Activated CD4-positive, alpha-beta T cell treated with anti-CD3 and anti-CD28 coated beads, Interleukin-2, Interleukin-4, amounts not matched to agents 100 ng/mL and 50 ng/mL, durations not matched to agents 16 hours and 8 hours (primary cell): ENCODE measurements at places on chromosomes 6 and 20.
A peak's percentile ranks its signal among the peaks of the same experiment; 100 is the strongest.

DNA sequence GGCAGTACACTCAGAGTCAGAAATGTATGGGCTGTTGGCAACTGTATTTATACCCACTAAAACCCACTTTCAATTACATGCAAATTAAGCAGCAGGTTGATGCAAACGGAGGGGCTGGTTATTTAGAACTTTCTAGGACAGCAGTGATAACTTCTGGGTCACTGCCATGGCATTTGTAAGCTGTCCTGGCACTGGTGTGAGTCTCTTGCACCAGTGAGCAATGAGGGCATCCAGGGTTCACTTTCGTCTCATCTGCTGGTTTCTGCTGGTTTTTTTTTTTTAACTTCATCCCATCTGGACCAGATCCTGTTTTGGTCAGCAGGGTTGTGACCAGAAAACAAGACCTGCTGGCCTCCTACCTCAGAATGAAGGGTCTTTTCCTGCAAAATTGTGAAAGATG is 49.2 kb downstream of the CDH26 start:
- no peak for DNase-seq

DNA sequence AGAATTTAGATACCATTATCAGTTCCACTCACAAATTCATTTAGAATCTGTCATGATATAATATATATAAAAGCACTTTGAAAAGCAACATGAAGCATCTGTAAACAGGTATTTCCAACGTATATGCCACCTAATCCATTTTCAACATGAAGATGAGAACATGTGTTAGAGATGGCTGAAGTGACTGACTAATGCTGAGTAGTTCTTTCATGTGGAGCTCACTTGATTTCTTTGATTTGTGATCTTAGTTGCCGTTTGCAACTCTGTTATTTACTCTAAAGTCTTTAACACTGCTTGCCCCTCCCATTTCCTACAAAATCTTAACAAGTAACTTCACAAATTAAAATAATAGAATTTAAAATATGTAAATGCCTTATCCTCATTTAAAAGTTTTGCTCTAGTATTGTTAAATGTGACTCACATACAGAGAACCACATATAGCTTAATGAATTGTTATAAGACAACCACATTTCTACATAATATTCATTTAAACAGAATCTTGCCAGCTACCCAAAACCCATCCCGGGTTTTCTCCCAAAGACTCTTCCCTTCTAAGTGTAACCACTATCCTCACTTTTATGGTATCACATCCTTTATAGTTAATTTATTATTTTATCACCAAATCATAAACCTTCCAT is 78.3 kb downstream of the ME1 start:
- no peak for DNase-seq

- no peak for DNase-seq
These were observed 82.6 kb downstream of the CDC5L start for GRCh38 chr6:44470115-44470464.

- DNase-seq, result no peak
These were observed 511.8 kb upstream of the ZNF337 start for GRCh38 chr20:26208296-26209091.

DNA sequence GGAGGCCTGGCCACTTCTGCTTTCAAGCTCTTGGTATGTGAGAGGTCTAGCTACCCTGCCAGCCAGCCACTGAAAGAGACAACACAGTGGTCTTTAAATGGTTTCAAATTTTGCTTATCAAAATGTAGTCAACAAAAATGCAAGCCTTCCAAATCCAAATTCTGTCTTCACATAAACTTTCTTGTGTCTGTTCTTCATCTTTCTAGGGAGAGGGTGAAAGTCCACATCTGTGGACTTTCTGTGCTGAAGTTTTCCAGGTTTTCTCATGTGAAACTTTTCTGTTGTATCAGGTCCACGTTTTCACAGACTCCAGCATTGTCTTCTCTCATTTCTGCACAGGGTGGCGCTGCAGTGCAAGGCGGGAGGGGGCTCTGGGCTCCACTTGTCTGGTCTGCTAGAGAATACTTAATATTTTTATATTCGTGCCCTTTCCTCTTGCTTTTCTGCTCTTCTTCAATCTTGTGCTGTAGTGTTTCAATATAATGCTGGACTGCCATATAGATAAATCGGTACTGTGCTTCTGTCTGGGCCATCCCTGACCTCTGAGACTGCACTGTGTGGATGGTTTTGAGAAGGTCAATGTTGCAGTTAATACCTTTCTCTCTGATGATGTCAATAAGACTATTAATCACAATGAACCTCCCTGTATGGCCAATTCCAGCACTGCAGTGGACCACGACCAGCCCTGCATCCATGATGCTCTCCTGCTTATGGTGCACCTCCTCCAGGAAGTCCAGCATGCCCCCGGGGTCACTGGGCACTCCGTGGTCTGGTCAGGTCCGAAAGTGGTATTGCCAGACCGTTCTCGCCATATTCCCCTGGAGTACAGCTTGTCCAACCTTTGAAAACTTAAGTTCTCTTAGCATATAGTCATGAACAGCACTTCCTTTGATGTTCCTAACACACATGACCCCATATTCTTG is 161.6 kb upstream of the TNFAIP3 start:
- DNase-seq, result peak; percentile 66

GRCh38 chr6:19918436-19918835 is 81.3 kb downstream of the ID4 start:
- DNase-seq, result no peak

- DNase-seq, result no peak
These were observed 97.6 kb upstream of the HDGFL1 start for GRCh38 chr6:22471746-22472145.

- DNase-seq, result peak; percentile 13
These were observed 47.1 kb downstream of the MCUR1 start for GRCh38 chr6:13767121-13767808.

- DNase-seq, result no peak
These were observed 311.6 kb downstream of the CDC5L start for GRCh38 chr6:44699082-44699481.

GRCh38 chr6:98974309-98974708 is 26.6 kb upstream of the FBXL4 start:
- DNase-seq, result no peak

DNA sequence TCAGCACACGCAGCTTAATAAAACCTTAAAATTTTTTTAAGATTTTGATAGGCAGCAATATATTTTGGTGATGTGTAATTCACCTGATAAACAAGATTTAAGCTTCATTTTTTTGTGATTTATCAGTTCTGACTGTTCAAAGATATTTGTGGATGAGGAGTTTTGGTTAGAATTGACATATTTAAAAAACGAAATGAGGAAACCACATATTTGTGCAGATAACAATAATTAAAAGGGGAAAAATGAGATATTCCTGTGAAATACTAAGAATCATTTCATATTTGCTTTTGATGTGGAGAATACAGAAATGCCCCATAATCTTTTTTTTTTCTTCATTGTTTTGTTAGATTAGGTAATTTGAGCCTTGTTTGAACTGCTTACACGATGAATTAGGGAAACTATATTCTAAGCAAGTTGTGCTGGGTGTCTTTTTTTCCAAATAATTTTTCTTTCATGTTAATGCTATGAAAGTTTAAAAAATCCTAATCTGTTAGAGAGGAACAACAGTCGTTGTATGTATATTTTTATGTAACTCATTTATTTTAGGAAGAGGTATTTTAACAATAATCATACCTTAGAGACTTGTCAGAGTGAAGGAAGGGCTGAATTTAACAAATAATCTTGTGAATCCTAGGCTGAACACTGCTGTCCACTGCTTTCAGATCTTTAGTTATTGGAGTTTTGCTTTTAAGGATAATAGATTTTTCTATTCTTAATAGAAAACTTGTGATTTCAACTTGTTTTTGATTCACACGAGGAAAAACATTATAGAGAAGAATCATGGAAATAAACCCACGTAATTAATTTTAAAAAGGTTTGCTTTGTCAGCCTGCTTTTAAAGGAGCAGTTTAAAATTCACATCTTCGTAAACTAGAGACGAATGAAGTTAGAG is 4.0 kb downstream of the ARID1B start:
- no peak for DNase-seq

GRCh38 chr6:84979541-84979940 is 215.1 kb upstream of the TBX18 start:
- DNase-seq, result no peak

DNA sequence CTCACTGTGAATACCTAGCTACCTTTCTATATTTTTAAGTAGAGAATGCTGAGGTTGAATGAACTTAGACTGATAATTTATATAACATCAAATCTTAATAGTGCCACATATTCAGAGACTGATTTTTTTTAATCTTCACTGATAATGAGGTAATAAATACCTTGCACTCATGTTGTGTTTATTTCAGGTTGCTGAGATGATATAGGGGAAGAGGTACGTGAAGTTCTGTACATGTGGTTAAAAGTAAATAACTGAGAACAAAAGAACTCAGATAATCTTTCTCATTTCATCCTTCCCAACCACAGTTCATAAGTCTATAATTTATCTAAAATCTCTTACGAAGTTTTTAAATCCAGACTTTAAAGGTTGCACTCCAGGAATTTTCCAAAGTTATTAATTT is 6.4 kb downstream of the NHSL1 start:
- DNase-seq, result no peak

DNA sequence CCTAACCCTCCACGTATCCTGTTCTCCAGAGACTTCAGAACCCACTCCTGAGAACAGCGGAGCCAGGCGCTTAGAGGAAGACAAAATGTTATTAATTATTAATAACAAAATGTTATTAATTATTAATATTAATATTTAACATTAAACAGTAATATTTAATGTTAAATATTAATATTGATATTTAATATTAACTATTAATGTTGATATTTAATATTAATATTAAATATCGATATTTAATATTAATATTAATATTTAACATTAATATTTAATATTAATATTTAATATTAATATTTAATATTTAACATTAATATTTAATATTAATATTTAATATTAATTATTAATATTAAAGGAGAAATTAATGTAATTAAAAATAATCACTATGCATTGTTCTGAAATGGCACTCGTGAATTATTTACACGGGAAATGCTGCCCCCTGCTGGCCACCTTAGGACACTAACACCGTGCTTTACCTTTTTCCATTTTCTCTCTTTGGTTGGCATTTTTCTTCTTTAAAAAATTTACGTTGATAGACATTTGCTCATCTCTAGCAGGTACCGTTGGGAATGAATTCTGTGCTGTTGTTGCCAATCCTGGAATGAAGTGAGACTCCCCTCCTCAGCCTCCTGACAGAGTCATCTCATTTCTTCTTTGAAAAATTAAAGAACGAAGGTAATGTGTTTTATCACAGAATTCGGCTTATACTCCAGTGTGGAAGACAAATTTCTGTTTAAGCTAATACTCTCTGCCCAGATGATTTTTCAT is 7.5 kb upstream of the GGTLC1 start:
- DNase-seq, result peak; percentile 47

DNA sequence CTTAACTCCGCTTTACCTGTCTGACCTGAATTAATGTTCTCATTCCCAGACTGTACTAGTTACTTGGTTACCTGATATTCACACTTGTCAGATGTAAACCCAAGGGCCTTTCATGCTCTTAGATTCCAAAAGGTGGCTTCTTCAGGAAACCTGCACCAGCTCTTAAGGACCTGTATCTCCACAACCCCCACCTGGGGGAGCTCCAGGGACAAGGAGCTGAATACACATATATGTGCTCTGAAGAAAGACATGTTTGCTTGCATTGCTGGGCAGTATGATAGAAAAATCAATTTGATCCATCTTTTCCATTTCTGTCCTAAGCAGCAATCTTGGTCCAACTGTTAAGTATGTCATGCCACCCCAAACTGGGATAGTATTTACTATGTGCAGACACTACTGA is 64.8 kb upstream of the POU3F2 start:
- no peak for DNase-seq

DNA sequence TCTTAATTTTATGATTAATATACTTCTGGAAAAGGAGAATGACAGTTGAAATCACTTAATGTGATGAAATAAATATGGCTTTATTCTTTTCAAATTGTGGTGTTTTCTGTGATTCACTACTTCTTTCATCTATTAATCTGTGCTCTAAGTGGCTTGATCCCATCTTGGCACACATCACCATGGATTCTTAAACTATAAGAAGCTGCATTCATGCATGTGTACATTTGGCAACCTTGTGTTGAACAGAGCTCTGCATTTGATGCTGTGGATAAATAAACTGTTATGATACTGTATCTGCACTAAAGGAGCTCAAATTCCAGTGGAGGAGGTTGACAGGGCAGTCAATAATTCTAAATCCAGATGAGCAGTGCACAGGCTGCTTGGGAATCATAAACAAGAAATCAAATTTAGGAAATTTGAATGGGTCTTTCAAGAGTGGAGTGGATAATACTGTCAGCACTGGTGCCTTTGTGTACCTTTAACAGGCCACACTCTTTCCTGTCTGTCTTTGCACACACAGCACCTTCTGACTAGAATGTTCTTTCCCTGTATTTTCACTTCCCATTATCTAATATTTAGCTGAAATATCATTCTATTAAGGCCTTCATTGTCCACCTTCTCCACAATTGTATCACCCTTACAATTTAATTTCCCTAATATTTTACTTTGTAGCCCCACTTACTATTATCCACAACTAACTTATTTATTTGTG is 252.9 kb downstream of the GRM1 start:
- no peak for DNase-seq

GRCh38 chr20:18287546-18287914 is 797 bp upstream of the ZNF133 start:
- DNase-seq, result no peak

- no peak for DNase-seq
These were observed 241.8 kb downstream of the ANKRD60 start for GRCh38 chr20:57986666-57987065.

- no peak for DNase-seq
These were observed 67.9 kb upstream of the CLDN20 start for GRCh38 chr6:155195903-155196302.

DNA sequence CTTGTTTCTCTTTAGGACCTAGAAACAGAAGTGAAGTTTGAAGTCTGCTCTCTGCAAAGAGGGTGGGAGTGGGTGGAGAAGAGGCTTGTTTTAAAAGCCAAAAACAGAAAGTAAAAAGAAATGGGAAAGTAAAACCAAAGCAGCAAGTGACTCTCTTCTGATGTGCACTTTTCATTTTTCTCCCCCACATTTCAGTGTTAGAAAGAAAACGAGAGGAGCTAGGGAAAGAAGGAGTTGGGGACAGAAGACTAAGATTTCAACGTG is 1.3 kb downstream of the C6orf141 start:
- DNase-seq, result no peak

DNA sequence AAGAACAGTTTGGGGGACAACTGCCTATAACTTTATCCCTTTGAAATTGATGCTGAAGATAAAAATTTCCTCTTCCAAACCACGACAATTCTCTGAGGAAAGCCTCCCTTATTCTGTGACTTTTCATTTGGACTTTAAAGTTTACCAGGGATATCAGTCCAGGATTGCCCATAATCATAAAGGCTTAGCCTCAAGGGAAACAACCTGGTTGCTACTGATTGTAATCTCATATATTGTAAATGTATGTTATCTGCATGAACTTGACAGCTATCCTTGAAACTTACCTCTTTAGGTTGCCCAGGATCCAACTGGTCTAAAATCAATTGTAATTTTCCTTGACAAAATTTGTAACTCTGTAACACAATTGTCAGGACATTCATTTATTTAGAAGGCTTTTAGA is 23.8 kb downstream of the TBC1D32 start:
- DNase-seq, result no peak

GRCh38 chr20:48192109-48192508 is 406.8 kb upstream of the SULF2 start:
- DNase-seq, result no peak
